ENCODE measurements at places on chromosomes 7 and 10.

- DNase-seq: no peak
- peaks cover 11% of the 10 kb centered on the region for H3K27me3 ChIP-seq
- peak overlapping the region; percentile 59 for H3K27ac ChIP-seq
- peaks cover 5% of the 10 kb centered on the region for H3K36me3 ChIP-seq
Observed at GRCh38 chr10:113420733-113421675, 131.8 kb upstream of the HABP2 start.

- DNase-seq: peak; percentile 69
- peaks cover 61% of the 10 kb centered on the region for H3K4me1 ChIP-seq
- peak overlapping the region; percentile 29 for H3K4me3 ChIP-seq
- H3K27me3 ChIP-seq: peaks cover 11% of the 10 kb centered on the region
Observed at GRCh38 chr10:72009425-72010081, 45.4 kb downstream of the CHST3 start.

DNA sequence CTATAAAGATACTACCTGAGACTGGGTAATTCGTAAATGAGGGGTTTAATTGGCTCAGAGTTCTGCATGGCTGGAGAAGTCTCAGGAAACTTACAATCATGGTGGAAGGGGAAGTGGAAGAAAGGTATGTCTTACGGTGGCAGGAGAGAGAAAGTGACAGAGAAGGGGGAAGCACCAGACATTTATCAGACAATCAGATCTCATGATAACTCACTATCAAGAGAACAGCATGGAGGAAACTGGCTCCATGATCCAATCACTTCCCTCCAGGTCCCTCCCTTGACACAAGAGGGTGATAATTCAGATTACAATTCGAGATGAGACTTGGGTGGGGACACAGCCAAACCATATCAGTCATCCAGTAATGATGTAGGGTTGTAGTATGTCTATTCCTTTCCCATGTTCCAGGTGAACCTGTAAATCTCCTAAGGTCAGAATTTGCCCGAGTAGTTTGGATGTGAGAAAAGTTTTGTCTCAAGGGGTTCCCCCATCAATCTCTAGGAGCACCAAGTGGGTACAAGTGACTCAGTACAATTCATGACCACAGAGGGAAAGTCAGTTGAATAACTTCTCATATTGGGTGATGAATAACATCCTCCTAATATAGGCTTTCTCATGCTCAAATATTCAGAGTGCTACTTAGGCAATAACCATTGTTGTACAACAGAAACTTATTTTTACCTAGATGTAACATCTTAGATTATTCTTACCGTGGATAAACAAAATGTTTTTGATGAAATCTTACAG is 39.7 kb upstream of the MTPN start:
- no peak overlapping the region for H3K27ac ChIP-seq
- H3K27me3 ChIP-seq: no peaks in the 10 kb centered on the region
- no peak overlapping the region for H3K4me3 ChIP-seq
- no peaks in the 10 kb centered on the region for H3K4me1 ChIP-seq
- H3K36me3 ChIP-seq: no peaks in the 10 kb centered on the region
- DNase-seq: no peak

DNA sequence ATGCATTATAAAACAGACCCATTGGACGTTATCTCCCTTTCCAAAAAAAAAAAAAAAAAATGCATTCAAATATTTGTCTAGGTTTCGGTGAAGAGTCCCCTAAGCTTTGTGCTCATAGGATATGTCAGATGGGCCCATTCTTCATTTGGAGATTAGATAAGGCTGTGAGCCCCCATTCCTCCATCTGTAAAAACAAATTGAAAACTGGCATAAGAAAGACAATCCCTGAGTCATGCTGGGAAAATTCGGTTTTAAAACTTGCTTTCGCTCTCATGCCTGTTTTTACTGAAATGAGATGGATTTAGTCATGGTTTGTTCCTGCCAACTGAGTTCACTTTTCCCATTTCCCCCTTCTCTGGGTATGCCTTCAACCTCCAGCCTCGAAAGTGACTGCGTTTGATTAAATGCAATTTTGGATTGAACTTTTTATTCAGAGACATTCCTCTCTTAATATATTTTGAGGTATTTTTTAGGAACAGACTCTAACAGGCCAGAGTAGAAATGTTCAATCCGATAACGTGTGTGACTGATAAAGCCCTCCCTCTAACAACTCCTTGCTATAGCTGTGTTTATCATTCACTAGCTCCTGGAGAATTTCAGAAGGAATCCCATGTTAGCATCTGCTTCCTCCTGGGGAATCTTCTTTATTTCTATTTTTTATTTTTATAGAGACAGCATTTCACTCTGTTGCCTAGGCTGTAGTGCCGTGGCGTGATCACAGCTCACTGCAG is 190.9 kb upstream of the LYZL2 start:
- H3K27me3 ChIP-seq: peaks cover 19% of the 10 kb centered on the region
- H3K36me3 ChIP-seq: no peaks in the 10 kb centered on the region
- no peak overlapping the region for H3K27ac ChIP-seq
- no peak for DNase-seq
- no peak overlapping the region for H3K4me3 ChIP-seq

- no peaks in the 10 kb centered on the region for H3K36me3 ChIP-seq
- H3K4me3 ChIP-seq: no peak overlapping the region
- H3K27me3 ChIP-seq: peaks cover 13% of the 10 kb centered on the region
- H3K27ac ChIP-seq: no peak overlapping the region
- H3K4me1 ChIP-seq: peaks cover 17% of the 10 kb centered on the region
Observed at GRCh38 chr7:141291541-141291940, 217.7 kb downstream of the TMEM178B start.

- H3K4me3 ChIP-seq: no peak overlapping the region
- no peaks in the 10 kb centered on the region for H3K36me3 ChIP-seq
- no peaks in the 10 kb centered on the region for H3K4me1 ChIP-seq
- DNase-seq: no peak
Observed at GRCh38 chr7:134875867-134876266, 96.4 kb downstream of the CALD1 start.

- H3K4me3 ChIP-seq: no peak overlapping the region
- no peak for DNase-seq
- no peaks in the 10 kb centered on the region for H3K4me1 ChIP-seq
- H3K27ac ChIP-seq: no peak overlapping the region
Observed at GRCh38 chr7:12649348-12649747, 38.1 kb upstream of the ARL4A start.

DNA sequence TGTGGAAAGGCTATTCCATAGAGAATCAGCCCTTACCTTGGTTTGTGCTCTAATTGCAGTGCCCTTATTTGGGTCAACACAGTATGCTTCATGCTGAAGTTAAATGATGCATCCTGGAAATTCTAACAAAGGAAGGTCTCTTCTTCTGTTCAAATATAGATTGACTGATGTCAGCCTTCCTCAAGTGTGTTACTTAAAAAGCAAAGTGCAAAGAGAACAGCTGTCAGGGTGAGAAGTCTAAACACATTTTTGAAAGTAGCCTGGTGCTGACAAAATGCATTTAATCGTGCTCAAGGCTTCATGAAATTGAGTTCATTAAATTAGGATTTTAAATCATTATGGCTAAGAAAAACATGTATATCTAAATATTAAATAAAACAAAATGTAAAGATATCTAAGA is 19.5 kb downstream of the AGR2 start:
- peaks cover 10% of the 10 kb centered on the region for H3K4me1 ChIP-seq
- no peak overlapping the region for H3K4me3 ChIP-seq
- H3K27me3 ChIP-seq: no peaks in the 10 kb centered on the region
- DNase-seq: no peak
- no peaks in the 10 kb centered on the region for H3K36me3 ChIP-seq

- H3K4me3 ChIP-seq: no peak overlapping the region
- no peaks in the 10 kb centered on the region for H3K4me1 ChIP-seq
- no peak for DNase-seq
- peaks cover 5% of the 10 kb centered on the region for H3K27me3 ChIP-seq
- no peak overlapping the region for H3K27ac ChIP-seq
- no peaks in the 10 kb centered on the region for H3K36me3 ChIP-seq
Observed at GRCh38 chr7:31603046-31603445, 84.0 kb upstream of the PPP1R17 start.

DNA sequence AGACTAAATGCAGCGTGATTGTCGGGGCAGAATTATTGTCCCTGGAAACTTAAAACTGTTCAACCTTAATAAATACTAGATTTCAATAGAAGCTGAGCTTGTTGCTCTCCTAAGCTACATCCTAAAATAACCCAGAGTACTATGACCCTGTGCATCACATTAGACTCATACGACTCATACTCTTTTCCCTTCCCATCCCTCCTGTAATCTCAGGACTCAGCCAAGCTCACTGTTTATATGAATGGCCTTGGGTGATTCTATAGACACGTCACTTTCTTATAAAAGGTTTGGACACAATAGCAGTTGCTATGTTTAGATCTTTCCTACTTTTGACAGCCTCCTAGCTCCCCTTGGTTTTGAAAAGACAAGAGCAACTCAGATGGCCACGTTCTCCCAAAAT is 17.2 kb downstream of the TCF7L2 start:
- H3K36me3 ChIP-seq: peaks cover 75% of the 10 kb centered on the region
- no peak for DNase-seq
- H3K27me3 ChIP-seq: peaks cover under 1% of the 10 kb centered on the region
- H3K27ac ChIP-seq: no peak overlapping the region
- H3K4me3 ChIP-seq: no peak overlapping the region
- peaks cover 48% of the 10 kb centered on the region for H3K4me1 ChIP-seq

GRCh38 chr10:93171837-93172236 is 98.1 kb downstream of the CYP26A1 start:
- peaks cover 5% of the 10 kb centered on the region for H3K27me3 ChIP-seq
- no peak overlapping the region for H3K27ac ChIP-seq
- peaks cover 36% of the 10 kb centered on the region for H3K36me3 ChIP-seq
- H3K4me3 ChIP-seq: no peak overlapping the region

- H3K27ac ChIP-seq: no peak overlapping the region
- H3K36me3 ChIP-seq: no peaks in the 10 kb centered on the region
- DNase-seq: no peak
- H3K4me3 ChIP-seq: no peak overlapping the region
- no peaks in the 10 kb centered on the region for H3K4me1 ChIP-seq
Observed at GRCh38 chr10:23884670-23885069, 324.3 kb upstream of the KIAA1217 start.

- H3K4me1 ChIP-seq: peaks cover 22% of the 10 kb centered on the region
- H3K27ac ChIP-seq: peak within 1 kb of the TSS; percentile 48
- peaks cover 81% of the 10 kb centered on the region for H3K27me3 ChIP-seq
Observed at GRCh38 chr10:111076682-111077478, at the start of gene ADRA2A. Gene ADRA2A, plus strand, starts transcription at chr10:111077029. Its CDS starts 968 bp downstream, at chr10:111077997.

GRCh38 chr7:70072220-70072619 is 473.9 kb downstream of the AUTS2 start:
- H3K4me1 ChIP-seq: peaks cover 44% of the 10 kb centered on the region
- H3K27me3 ChIP-seq: peaks cover 3% of the 10 kb centered on the region
- no peak overlapping the region for H3K4me3 ChIP-seq

- H3K36me3 ChIP-seq: no peaks in the 10 kb centered on the region
- H3K4me1 ChIP-seq: peaks cover 25% of the 10 kb centered on the region
- no peak for DNase-seq
- no peak overlapping the region for H3K4me3 ChIP-seq
- H3K27ac ChIP-seq: no peak overlapping the region
Observed at GRCh38 chr10:33793793-33794192, 459.3 kb upstream of the NRP1 start.
